GM23338 (cell line): ENCODE measurements at places on chromosomes 6 and 20. TPM values are rescaled to one million over a fixed set of nuclear protein-coding genes. Genes with fewer than 3 reads are reported as not detected.
A peak's percentile ranks its signal among the peaks of the same experiment; 100 is the strongest.

GRCh38 chr20:64035066-64035932 lies 683 bp upstream of the C20orf204 start:
- no peak for DNase-seq
- peaks cover 31% of the 10 kb centered on the region for H3K27me3 ChIP-seq
- peaks cover 29% of the 10 kb centered on the region for H3K4me1 ChIP-seq
- H3K4me3 ChIP-seq = no peak overlapping the region
- no peaks in the 10 kb centered on the region for H3K36me3 ChIP-seq

- no peaks in the 10 kb centered on the region for H3K27me3 ChIP-seq
- H3K27ac ChIP-seq = no peak overlapping the region
- no peak for DNase-seq
- H3K36me3 ChIP-seq = no peaks in the 10 kb centered on the region
- peaks cover 22% of the 10 kb centered on the region for H3K4me1 ChIP-seq
Observed at GRCh38 chr20:13494019-13494418, 144.7 kb downstream of the TASP1 start.

DNA sequence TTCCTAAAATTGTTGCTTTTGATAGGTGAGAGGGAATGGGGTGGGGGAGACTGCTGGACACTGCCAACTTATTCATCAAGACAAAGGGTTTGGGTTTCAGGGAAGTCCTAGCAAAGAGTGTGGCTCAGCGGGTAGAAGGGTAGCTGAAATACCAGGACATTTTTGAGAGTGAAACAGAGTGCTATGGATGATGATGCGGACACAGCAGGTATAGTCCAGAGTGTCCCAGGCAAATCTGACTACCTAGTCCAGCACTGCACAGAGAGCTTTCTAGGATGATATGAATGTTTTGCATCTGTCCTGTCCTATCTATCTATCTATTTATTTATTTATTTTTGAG lies 154.3 kb downstream of the BCAS1 start:
- H3K4me3 ChIP-seq = peak overlapping the region; percentile 61; the same call in 1 of the 2 replicates
- no peak overlapping the region for H3K27ac ChIP-seq
- no peaks in the 10 kb centered on the region for H3K36me3 ChIP-seq

DNA sequence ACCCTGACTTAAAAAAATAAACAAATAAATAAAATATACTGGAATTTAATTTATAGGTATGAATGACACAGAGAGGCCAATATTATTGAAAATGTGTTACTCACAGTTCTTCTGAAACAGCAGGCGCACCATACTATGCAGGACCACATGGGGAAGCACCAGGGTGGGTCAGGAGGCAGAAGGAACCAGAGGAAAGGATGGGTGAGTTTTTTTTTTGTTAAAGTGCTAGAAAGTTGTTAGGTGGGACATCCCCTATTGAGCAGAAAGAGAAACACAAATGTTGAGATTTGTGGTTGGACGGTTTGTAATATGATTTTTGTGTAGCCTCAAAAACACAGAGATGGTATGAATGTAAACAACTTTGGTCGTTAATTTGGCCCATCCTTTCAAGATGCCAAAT lies 26.0 kb downstream of the PTPRA start:
- H3K4me3 ChIP-seq = no peak overlapping the region
- H3K27me3 ChIP-seq = no peaks in the 10 kb centered on the region
- no peak overlapping the region for H3K27ac ChIP-seq
- no peak for DNase-seq

DNA sequence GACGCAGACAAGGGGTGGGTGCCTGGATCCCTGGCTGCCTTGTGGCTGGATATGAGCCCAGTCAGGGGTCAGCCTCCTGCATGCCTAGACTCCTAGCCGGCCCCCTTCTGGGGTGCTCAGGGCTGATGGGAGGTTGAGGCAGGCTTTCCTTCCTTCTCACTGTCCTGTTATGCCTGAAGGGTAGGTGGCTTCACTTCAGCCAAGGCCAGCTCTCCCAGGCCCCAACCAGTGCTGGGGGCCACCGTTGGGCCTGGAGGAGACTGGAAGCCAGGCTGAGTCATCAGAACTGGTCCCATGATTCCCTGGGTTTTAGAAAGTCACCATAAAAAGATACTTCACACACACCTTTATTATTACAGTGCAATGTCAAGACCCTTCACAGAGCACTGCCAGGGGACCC lies 2.9 kb upstream of the POU5F1 start:
- peak overlapping the region; percentile 100 for H3K4me3 ChIP-seq
- H3K27ac ChIP-seq = peak overlapping the region; percentile 100
- no peak for DNase-seq
- H3K27me3 ChIP-seq = no peaks in the 10 kb centered on the region
- peaks cover 41% of the 10 kb centered on the region for H3K4me1 ChIP-seq
- 0 out of 2 replicates have a peak, but pooled peaks cover 2% of the 10 kb centered on the region for H3K36me3 ChIP-seq

DNA sequence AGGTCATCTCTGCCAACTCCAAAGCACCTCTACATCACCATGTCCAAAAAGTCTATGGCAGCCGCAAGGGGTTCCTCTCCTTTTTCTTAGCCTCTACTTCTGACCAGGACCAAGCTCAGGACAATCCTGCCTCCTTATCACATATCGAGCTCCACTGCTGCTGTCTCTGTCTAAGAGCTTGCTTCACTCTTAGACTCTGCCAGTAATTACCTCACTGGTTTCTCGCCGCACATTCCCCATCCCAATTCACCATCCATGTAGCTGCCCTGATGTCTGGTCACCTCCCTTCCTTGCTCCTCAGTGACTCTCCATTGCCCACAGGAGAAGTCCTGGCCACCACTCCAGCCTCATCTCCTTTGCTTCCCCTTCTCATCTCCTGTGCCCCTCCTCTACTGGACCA lies 24.1 kb upstream of the PI16 start:
- DNase-seq = no peak
- H3K27me3 ChIP-seq = no peaks in the 10 kb centered on the region
- no peak overlapping the region for H3K27ac ChIP-seq
- H3K36me3 ChIP-seq = no peaks in the 10 kb centered on the region
- H3K4me1 ChIP-seq = peaks cover 4% of the 10 kb centered on the region; the same call in 1 of the 2 replicates
- no peak overlapping the region for H3K4me3 ChIP-seq

- H3K4me3 ChIP-seq = no peak overlapping the region
- no peaks in the 10 kb centered on the region for H3K4me1 ChIP-seq
- 0 out of 2 replicates have a peak, but pooled peaks cover 2% of the 10 kb centered on the region for H3K36me3 ChIP-seq
Observed at GRCh38 chr6:100202417-100203194, 208.6 kb upstream of the MCHR2 start.

DNA sequence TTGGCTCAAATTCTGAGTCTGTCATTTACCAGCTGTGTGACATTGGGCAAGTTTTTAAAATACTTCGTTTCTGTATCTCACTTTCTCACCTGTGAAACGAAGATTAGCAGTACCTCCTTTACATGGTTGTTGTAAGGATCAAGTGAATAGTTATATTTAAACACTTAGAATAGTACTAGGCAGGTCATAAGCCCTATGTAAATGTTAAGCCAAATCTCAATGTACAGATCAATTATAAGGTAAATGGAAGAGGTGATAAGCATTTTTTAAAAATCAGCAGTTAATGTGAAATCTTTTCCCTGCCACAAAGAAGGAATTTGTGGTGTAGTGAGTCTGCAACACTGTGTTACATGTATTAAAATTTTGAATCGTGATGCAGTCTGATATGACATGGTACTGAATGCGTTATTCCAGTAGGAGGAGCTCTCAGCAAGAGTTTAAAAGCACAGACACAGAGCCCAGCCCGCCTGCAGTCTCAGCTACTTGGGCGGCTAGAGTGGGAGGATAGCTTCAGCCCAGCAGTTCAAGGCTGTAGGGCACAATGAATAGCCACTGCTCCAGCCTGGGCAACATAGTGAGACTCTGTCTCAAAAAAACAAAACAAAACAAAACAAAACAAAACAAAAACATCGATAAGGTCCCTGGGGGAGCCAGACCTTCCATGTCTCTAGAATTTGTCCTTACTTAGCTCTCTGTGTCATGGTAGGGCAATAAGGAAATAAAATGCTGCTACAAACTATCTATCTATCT lies 46.0 kb downstream of the GTF2H5 start:
- H3K27ac ChIP-seq = no peak overlapping the region
- no peaks in the 10 kb centered on the region for H3K27me3 ChIP-seq
- H3K4me3 ChIP-seq = no peak overlapping the region
- no peaks in the 10 kb centered on the region for H3K4me1 ChIP-seq
- DNase-seq = peak; percentile 89
- no peaks in the 10 kb centered on the region for H3K36me3 ChIP-seq

- no peak overlapping the region for H3K27ac ChIP-seq
- no peak overlapping the region for H3K4me3 ChIP-seq
- H3K36me3 ChIP-seq = no peaks in the 10 kb centered on the region
- no peaks in the 10 kb centered on the region for H3K27me3 ChIP-seq
- no peak for DNase-seq
Observed at GRCh38 chr20:22757424-22758183, 173.2 kb upstream of the FOXA2 start.

DNA sequence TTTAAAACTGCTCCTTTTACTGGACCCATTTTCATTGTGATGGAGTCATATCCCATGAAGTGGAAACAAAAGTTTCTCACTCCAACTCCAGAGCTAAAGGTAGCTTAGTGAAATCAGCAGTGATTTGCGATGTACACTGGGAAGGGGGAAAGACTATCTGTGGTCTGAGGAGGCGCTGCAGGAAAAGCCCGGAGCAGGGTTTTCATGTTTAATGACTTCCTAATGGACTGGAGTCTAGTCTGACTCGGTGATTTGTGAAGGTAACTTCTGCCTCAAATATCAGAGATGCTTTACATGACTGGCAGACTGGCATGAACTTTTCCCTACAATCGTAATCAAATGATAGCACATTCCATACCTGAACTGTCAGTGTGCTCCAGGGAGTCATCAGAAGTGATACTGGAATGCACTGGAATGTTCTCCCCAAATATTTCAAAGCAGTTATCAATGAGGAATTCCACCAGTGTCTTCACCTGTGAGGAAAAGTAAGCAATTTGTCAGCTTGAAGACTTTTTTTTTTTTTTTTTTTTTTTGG lies 7.0 kb downstream of the TAGAP start:
- H3K27ac ChIP-seq = no peak overlapping the region
- no peaks in the 10 kb centered on the region for H3K27me3 ChIP-seq
- H3K4me3 ChIP-seq = no peak overlapping the region
- no peaks in the 10 kb centered on the region; the same call in 1 of the 2 replicates for H3K4me1 ChIP-seq
- no peak for DNase-seq

GRCh38 chr20:24018796-24019195 lies 30.2 kb upstream of the GGTLC1 start:
- H3K4me1 ChIP-seq = no peaks in the 10 kb centered on the region
- H3K36me3 ChIP-seq = no peaks in the 10 kb centered on the region
- H3K27me3 ChIP-seq = no peaks in the 10 kb centered on the region
- no peak overlapping the region for H3K4me3 ChIP-seq
- no peak overlapping the region for H3K27ac ChIP-seq

GRCh38 chr20:40010483-40010882 lies 678.6 kb downstream of the MAFB start:
- H3K4me3 ChIP-seq = no peak overlapping the region
- DNase-seq = no peak
- H3K4me1 ChIP-seq = no peaks in the 10 kb centered on the region
- no peak overlapping the region for H3K27ac ChIP-seq
- H3K36me3 ChIP-seq = no peaks in the 10 kb centered on the region

DNA sequence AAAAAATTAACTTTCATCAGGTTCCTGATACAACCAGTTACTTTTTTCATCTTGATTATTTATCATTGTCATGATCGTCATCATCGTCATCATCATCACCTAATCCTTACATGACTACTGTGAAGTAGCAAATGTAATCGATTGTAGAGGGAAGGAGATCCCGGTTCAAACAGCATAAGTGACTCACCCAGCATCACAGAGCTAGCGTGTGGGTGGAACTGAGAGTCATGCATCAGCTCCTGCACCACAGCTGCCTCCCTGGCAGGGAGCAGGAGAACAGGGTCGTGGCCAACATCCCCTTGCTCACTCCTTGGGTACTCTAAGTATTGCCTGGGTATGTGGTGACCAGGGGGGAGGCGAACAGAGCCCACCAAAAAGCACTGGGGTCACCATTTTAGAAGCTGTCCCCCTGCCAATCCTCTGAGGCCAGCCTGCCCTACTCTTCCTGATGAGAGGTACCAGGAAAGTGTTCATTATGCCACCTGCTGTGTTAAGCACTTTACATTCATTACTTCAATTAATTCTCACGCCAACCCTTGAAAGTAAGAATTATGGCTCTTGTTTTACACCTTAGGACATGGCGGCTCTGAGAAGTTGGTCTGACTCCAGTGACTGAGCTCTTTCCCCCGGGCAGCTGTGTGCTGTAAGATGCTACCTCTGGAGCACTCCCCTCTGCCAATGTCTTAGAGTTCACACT lies 425.2 kb downstream of the CD83 start:
- no peaks in the 10 kb centered on the region; the same call in 1 of the 2 replicates for H3K36me3 ChIP-seq
- no peak overlapping the region for H3K4me3 ChIP-seq
- no peaks in the 10 kb centered on the region for H3K27me3 ChIP-seq

DNA sequence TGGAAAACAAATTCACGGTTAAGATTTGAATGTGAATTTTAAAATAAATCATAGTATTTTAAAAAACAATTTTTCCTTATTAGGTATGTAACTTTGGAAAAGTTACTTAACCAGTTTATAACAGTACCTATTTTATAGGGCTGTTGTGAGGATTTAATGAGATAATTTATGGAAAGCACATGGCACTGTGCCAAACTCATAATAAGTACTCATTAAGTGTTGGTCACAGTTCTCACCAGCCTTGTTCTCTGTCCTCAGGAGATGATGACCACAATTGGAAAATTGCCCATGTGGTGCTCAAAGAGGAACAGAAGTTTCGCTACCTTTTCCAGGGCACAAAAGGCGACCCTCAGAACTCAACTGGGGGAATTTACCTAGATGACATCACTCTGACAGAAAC lies 39.6 kb downstream of the MEP1A start:
- H3K27me3 ChIP-seq = no peaks in the 10 kb centered on the region
- H3K4me1 ChIP-seq = no peaks in the 10 kb centered on the region
- no peak overlapping the region for H3K27ac ChIP-seq

DNA sequence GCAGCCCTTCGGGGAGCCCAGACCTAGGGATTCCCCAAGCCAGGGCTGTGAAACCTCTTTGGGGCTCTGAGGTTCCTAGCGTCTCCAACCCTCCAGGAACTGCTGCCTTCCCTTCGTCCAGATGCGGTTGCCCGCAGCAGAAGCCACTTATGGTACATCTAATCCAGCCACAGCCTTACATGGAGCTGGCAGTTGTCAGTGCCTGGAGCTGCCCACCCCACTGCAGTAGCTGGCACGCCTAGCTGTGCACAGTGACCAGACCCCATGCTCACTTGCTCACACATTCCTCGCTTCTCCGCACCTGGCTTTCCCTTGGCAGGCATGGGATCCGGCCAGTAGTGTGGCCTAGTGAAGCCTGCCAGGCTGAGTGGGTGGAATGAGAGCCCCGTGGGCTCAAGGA lies 547.6 kb downstream of the TBC1D32 start:
- H3K4me3 ChIP-seq = no peak overlapping the region
- H3K27ac ChIP-seq = no peak overlapping the region
- H3K27me3 ChIP-seq = no peaks in the 10 kb centered on the region

The SIRPG gene
- not detected in 2 replicates for total RNA-seq

The CCM2L gene
- total RNA-seq = 9.6 and 13.3 TPM in 2 replicates

The SLC17A9 gene
- total RNA-seq = 24.2 and 32.0 TPM in 2 replicates

The AGER gene
- 2.0 and 2.3 TPM in 2 replicates for total RNA-seq

The IDH3B gene
- total RNA-seq = 126 and 141 TPM in 2 replicates

The DBNDD2 gene
- 25.8 and 28.0 TPM in 2 replicates for total RNA-seq

The SAYSD1 gene
- 9.5 and 10.0 TPM in 2 replicates for total RNA-seq

The SNAP25 gene
- total RNA-seq = 0.78 and 1.3 TPM in 2 replicates

The RPP40 gene
- total RNA-seq = 40.4 and 49.6 TPM in 2 replicates

The PPP1R3G gene
- total RNA-seq = 0.24 and 0.31 TPM in 2 replicates
